LHCN-M2 (cell line): ENCODE measurements at places on chromosomes 1 and 21.
A peak's percentile ranks its signal among the peaks of the same experiment; 100 is the strongest.

- no peak for DNase-seq
Measured at GRCh38 chr1:44242746-44243145, 29.5 kb downstream of the DMAP1 start.

DNA sequence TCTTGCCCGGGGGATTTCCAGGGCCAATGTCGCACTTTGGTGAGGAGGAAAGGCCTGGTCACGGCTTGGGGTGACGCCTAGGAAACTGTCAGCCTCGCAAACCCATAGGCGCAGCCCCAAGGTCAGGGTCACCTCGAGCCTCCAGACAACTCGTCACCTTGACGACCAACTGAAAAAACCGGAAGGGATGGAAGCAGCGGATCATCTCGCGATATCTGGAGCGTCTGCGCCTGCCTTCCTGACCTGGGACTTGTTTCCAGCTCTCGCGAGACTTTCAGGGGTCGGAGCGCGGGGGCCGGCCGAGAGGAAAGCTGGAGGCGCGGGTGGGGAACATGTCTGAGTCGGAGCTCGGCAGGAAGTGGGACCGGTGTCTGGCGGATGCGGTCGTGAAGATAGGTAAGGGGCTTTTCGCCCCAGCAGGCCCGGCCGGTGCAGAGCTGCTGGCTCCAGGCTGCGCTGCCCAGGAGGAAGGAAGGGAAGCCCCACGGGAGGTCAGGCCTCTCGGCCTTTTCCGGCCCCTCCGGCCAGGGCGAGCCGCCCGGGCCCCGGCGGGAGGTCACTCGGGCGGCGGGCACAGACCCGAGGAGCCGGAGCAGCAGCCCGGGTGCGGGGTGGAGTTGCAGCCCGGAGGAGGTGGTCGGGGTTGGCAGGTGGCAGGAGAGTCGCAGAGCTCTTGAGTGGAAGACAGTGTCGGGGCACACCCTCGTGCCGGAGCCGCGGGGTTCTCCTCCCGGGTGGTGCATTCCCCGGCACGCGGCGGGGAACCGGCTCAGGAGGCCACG lies 47.2 kb upstream of the NBL1 start:
- peak; percentile 97 for DNase-seq

- DNase-seq = no peak
Measured at GRCh38 chr1:96145492-96145891, 576.1 kb upstream of the PTBP2 start.

- no peak for DNase-seq
Measured at GRCh38 chr1:21397813-21398188, 42.1 kb upstream of the NBPF3 start.
